Thoracic aorta (tissue), 2 donors: ENCODE measurements at places on chromosomes 11 and 22.
A peak's percentile ranks its signal among the peaks of the same experiment; 100 is the strongest.

- DNase-seq = no peak
Observed at GRCh38 chr11:43498561-43498960, 139.8 kb downstream of the TTC17 start.

DNA sequence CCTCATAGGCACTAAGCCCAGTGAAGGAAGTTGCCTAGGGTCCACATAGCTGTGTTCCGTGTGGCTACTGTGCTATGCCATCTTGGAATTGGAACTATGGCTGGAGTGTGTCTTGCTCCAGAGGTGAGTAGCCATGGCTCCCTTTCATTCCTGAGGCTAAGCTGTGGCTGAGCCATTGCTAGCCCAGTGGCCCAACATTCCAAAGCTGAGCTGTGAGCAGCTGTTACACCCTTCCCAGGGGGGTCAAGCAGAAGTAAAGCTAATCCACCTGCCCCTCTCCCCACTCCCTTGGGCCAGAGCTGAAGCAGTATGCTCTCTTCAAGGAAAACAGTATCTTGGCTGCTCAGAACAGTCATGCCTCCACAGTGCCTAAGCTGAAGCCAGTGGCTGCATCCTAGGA lies 51.1 kb downstream of the USP35 start:
- no peak for DNase-seq

DNA sequence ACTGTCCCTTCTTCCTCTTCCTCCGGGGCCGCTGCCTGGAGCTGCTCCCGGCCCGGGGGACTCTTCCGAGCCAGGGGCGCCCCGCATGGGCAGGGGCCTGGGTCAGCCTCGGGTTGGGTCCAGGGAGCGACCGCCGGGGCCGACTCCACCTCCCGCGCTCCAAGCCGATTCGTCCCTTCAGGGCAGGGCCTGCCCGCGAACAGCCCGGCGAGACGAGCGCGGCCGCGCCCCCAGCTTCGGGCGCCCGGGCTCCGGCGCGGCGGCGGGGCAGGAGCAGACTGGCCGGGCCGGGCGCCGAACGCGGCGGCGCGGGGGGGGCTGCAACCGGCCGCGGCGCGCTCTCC lies at the start of gene LARGE1:
Gene LARGE1, minus strand, starts transcription at position 280 of the 344 bp plus-strand sequence.
- no peak for DNase-seq

- no peak for DNase-seq
Observed at GRCh38 chr11:122678406-122678805, 22.9 kb downstream of the UBASH3B start.

DNA sequence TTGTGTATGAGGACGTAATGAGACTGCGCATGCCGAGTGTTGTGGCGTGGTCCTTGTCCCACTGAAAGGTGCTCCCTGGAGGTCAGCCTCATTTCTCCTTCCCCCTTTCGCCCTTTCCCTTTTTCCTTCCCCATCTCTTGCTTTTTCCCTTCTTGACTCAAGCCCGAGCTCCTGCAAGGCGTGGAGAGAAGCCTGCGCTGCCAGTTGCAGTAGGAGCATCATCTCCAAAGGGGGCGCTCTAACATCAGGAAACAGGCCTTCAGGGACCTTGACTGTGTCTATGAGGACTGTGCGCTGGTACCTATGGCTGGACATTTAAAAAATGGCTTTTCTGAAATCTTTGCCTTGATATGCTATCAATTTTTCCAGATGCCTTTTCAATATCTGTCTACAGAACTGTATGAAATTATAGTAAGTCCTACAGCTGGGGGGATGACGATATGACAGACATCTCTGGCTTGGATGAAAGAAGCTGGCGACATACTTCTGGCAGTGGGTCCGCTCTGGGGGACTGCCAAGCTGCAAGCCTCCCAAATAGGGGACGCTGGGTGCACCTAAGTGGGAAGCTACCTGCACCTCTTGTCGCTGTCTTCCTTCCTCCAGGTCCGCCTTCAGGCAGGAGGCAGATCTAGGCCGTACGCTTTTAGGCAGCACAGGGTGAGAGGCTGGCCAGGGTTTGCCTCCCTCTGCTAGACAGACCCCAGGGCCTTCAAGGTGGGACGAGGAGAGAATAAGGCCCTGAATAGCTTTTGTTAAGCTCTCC lies 96.5 kb downstream of the NXPE2 start:
- DNase-seq = no peak

DNA sequence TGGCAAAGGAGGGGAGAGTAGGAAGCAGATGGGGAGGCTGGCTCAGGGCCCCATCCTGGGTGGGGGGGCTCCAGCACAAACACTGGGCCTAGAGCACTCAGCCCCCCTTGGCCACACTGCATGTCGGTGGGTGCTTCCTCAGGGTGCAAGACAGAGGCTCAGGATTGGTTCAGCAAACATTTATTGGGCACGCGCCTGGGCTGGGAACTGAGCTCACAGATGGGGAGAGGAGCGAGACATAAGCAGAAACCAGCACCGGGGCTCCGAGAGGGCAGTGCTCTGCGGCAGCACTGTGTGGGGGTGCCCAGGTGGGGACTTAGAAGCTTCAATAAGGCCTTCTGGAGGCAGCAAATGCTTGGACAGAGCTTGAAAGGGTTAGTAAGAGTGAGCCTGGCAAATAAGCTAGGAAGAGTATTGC lies 12.1 kb upstream of the EHD1 start:
- DNase-seq = no peak

DNA sequence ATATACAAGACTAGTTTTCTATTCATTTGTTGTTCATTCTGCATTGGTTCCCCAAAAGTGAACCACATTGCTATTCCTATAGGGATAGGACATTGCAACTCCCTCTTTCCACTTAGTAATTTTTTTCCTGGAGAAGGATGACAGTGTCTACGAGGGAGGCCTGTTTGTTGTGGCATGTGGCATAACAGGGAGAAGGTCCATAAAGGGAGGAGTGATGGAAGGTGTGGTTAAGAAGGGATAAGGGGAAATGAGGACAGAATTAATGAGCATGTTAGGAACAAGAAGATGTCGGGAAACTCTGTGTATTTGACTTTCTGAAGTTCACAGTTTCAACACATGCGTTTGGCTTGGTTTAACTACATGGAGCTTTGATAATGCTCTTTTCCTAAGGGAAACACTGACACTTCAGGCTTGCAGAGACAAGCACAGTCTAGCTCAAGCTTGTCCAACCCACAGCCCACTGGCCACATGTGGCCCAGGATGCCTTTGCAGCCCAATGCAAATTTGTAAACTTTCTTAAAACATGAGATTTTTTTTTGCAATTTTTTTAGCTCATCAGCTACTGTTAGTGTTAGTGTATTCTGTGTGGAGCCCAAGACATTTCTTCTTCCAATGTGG lies 149.7 kb downstream of the TRPC6 start:
- DNase-seq = no peak

DNA sequence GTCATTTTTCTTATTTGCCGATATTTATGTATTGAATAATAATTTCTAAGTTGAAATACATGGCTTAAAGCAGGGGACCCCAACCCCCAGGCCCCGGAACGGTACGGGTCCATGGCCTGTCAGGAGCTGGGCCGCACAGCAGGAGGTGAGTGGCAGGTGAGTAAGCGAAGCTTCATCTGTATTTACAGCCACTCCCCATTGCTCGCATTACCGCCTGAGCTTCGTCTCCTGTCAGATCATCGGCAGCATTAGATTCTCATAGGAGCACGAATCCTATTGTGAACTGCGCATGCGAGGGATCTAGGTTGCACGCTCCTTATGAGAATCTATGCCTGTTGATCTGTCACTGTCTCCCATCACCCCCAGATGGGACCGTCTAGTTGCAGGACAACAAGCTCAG lies 4.5 kb downstream of the ZMAT5 start:
- no peak for DNase-seq

DNA sequence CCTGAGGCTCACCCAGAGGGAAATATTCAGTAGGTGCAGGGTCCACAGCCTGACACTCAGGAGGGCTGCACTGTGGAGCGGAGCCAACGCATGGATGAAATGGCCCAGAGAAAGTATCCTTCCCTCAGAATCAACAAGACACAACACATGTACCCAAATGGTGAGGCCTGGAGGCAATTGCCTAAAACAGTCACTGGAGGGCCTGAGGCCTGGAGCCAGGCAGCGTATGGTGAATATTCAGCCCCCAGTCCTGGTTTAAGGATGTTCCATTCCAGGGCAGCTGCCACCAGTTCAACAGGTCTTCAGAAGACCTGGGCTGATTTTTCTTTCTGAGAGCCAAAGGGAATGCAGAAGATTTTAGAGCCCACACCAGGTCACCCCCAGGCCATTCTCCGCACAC lies 264.8 kb downstream of the INSC start:
- no peak for DNase-seq

DNA sequence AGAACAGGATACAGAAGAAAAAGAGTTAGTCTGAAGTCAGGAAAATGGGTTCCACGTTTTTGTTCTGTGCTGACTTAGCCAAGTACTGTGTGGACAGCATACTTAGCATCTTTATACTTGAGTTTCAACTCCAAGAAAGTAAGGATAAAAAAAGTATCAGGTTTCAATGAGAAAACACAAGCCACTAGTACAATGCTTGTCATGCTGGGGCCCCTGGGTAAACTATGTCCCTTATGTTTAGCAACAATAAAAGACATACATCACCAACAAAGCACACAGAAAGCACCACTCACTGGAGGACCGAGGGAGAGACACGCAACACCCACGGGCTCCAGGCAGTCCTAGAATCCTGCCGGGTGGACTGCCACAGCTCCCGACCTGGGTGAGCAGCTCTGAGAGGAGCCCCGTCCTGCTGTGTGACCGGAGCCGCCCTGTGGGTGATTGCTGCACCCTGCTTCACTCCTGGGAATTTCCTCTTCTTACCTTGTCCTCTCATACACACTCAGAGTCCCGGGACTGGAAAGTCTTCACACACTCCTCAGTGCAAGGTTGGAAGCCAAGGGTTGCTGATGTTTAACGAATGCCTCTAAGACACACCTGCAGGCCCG lies 890.5 kb downstream of the BRD1 start:
- no peak for DNase-seq

GRCh38 chr22:49663311-49663711 lies 164.4 kb downstream of the BRD1 start:
- DNase-seq = no peak

DNA sequence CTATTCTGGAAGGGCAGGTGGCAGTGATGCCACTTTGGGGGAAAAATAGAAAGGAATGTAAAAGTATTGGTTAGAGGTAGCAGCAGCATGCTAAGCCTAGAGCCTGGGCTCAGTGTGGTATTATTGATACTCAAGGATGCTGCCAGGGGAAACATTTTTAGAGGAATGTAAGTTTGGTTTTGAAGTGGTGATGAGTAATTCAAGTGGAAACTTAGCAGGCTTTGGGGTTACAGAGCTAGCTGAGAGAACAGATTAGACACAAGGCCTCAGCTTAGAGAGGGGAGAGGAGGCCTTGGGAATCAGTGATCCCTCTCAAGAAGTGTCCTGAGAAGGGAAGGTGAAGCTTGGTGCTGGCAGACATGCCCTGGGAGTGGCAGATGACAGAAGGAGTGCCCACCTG lies 32.9 kb upstream of the DDI1 start:
- DNase-seq = no peak

DNA sequence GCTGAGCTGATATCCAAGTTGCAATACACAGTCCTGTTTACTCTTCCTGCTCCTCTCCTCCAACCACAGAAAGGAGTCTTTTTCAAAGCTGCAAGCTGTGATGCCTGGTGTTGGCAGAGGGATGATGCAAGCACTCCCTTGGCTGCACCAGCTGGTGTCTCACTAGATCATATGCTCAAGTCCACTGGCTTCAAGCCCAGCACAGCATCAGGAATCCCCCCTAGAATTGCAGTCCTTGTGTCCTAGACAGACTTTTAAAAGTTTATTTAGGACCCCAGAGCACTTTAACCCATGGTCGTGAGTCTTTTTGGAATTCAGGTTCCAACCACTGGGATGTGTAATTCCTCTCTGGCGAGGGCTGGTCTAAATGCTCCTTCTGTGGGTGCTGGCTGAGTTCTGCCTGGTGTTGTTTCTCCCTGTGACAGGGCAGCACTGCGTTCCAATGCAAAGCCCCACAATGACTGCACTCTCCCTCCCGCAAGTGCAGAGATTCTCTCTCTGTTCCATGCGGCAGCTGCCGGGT lies 1.9 kb upstream of the HEPN1 start:
- no peak for DNase-seq

GRCh38 chr22:45799291-45799690 lies 127.7 kb downstream of the ATXN10 start:
- no peak for DNase-seq

DNA sequence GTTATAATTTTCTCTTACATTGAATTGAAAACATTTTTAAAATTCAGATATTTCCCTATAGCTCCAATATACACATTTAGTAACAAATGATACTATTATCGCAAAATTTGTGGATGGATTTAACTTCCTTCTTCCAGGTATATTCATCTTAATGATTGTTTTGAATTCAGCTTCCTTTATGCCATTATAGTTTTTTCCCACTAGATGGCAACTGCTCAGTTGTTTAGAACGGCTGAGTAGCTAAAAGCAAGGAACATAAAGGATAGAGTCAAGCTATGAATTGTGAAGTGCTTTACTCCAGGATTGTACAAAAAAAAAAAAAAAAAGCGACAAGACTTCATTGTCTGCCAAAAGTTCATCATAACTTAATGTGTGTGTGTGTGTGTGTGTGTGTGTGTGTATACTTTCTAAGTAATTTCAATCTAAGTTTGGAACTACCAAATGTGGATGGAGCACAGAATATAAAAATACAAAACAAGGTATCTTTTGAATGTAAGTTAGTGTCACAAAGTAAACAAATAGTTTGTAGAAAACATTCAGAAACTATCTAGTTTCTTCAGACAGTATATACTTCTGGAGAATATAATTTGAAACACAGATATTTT lies 846.4 kb downstream of the DLG2 start:
- no peak for DNase-seq

- DNase-seq = no peak
Observed at GRCh38 chr11:13480198-13480597, 15.6 kb downstream of the PTH start.

- DNase-seq = no peak
Observed at GRCh38 chr11:131370090-131370751, at the start of gene NTM. NTM (plus strand) TSS chr11:131370615.

DNA sequence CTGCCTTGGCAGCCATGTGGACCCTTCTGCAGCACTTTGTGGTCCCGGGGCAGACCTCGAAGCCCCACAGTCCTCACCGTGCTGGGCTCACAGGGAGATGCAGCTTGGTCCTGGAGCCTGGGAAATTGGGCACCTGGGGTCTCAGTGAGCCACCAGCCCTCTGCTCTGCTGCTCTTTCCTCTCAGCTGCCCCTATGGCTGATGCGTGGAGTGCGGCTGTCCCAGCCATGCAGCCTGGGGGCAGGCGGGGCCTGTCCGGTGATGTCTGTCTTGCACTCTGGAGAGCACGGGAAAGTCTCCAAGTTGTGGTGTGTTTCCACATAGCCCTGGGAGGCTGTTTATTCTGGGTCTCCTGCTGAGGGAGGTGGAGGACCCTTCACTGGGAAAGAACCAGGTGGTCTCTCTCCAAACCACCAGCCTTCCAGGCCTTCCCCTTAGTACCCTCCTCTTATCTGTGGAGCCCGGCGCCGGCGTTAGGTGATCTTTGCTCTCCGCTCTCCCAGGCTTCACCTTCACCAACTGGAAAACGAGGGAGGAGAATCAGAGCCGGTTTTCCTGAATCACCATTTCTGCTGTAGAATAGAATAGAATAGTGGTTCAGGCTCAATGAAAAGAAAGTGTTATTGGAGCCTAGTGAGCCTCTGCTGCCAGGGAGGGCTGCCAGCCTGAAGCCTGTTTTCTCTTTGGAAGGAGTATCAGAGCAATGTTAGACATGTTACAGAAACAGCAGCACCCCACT lies 41.2 kb upstream of the GRAMD4 start:
- DNase-seq = peak; percentile 1
